ENCODE measurements at places on chromosomes 4 and X.

- no peak for DNase-seq
Observed at GRCh38 chr4:67765401-67765800, 11.2 kb upstream of the GNRHR start.

DNA sequence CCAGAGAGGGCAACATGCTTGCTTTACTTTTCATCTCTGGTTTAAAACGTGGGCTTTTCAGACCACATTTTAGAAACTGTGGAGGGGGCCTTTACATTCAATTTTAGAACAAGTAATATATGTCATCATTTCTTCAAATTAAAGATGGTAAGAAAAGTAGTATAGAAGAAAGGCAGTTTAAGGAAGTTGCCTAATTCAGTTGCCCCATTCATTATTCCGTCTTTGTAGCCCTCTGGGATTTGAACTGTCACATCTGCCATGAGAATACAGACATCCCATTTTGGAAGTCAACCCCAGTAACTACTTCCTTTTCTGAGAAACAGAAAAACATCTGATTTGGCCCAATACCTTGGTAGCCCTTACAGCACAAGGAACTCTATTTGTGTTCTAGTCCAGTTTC, 61.2 kb downstream of the PASD1 start:
- no peak for DNase-seq

DNA sequence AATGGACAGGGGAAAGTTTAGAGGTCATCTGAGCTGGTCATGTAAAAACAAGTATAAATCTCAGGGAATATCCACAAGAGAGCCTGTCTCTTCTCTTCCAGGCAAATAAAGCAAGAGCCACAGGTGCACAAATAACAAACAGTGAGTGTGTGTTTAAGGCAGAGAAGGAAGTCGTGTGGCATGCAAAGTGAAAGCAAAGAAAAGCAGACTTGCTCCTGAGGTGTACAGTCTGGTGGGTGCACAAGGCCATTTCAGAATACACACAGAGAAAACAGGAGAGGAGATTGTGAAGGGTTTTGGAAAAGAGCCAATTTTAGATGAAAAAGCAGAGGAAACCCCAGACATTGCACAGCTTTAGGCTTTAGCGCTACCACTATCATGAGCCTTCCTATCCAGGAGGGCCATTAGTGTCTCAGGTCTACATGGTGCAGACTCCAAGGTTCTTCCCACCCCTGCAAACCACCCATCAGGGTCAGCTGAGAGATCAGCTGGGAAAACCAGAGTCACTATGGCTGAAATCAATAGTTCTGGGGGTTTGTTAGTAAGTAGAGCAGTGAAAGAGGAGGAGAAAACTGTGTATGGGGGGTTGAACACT, 355.8 kb downstream of the KLHL4 start:
- DNase-seq, result no peak

- DNase-seq, result no peak
Observed at GRCh38 chrX:108131471-108131870, 39.9 kb downstream of the ATG4A start.

GRCh38 chrX:101744085-101744484, 84.4 kb upstream of the ARMCX2 start:
- DNase-seq, result no peak

Measured in NCI-H1436 treated with DMSO at 0.1 percent for 48 hours (cell line).